ENCODE measurements at places on chromosomes 2 and 18.

DNA sequence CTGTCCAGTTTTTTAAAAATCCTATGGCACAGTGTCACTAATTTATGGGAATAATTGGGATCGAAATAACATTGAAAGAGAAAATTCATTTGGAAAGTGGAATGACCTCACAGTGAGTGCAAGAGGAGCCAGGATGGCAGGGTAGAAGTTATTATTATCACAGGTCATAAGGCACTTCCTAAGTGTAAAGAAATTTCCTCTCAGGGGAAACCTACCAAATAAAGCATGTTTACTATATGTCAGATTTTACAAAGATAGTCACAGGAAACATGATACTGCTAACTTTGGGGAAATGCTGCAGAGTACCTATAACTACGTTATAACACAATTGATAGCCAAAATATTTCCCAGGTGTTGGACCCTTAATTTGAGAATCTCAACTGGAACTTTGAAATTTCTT is 226.3 kb upstream of the SMAD7 start:
- DNase-seq = no peak

- DNase-seq = peak; percentile 45
These were observed 310.4 kb upstream of the SYT4 start for GRCh38 chr18:43587538-43588153.

DNA sequence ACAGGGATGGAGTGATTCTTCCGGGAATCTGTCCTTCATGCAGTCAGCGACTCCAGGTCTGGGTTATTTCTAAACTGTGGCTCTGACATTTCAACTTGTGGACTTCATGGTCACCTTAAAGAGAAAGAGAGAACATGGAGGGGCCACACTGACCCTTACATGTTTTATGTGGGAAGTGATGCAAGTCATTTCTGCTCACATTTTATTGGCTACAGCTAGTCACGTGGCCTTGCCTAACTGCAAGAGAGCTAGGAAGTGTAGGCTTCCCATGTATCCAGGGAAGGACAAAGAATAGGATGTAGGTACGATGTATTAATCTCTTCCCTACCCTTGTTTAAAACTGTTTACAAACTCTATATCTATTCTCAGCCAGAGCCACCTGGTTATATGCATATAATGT is 30.3 kb upstream of the AFTPH start:
- DNase-seq = no peak

- DNase-seq = no peak
These were observed 17.4 kb upstream of the LRATD1 start for GRCh38 chr2:14615121-14615520.

DNA sequence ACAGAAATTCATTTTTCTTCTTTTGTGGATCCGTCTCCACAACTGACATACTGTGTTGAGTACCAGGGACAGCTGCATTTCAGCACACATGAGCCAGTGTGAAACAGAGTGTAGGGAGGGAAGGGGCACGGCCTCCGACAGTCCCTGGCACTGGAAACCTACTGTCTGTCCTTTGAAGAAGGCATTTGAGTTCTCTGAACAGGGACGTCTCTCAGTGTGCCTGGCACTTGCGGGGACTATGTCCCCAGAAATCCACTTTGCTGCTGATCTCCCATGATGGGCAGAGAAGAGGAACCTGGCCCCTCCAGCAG is 48.1 kb downstream of the PLB1 start:
- no peak for DNase-seq

- DNase-seq = no peak
These were observed 18.8 kb upstream of the STAT1 start for GRCh38 chr2:191032588-191033429.

DNA sequence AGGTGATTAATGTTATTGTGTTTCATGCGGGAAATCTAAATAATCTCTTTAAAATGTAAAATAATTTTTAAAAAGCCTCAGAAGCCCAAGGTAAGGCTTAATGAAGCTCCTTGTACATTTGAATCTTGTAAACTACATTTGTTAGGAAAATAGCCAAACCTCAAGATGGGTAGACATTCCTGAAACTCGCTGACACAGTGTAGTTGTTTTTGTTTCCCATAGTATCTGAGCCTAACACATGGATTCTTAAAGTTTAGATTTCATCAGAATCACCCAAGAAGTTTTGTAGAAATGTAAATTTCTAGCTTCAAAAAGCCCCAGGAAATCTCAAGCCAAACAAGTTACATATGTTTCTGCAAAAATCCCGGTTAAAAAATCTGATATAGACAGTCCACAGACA is 1221.1 kb upstream of the ACVR2A start:
- DNase-seq = no peak

DNA sequence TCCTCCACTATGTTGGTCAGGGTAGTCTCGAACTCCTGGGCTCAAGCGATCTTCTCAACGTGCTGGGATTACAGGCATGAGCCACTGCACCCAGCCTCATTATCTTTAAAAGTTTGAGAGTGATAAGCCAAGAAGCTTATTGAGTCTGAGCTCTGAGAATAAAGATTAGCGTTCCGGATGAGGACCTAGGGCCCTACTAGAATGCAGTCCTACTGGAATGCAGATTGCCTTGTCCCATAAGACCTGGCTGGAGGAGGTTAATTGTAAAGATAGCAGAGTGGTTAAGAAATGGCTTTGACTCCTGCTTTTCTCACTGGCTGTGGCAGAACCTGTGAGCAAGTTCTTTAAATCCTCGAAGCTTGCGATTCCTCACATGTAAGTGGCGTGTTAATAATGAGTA is 4.0 kb downstream of the VWA3B start:
- no peak for DNase-seq

GRCh38 chr18:78979056-78979729 is 425 bp upstream of the SALL3 start:
- DNase-seq = no peak

GRCh38 chr2:40452786-40453185 is 896 bp upstream of the SLC8A1 start:
- DNase-seq = no peak

GRCh38 chr2:176364273-176364977 is 95.2 kb downstream of the MTX2 start:
- no peak for DNase-seq

- no peak for DNase-seq
These were observed 4.6 kb upstream of the CLK1 start for GRCh38 chr2:200869014-200869413.

DNA sequence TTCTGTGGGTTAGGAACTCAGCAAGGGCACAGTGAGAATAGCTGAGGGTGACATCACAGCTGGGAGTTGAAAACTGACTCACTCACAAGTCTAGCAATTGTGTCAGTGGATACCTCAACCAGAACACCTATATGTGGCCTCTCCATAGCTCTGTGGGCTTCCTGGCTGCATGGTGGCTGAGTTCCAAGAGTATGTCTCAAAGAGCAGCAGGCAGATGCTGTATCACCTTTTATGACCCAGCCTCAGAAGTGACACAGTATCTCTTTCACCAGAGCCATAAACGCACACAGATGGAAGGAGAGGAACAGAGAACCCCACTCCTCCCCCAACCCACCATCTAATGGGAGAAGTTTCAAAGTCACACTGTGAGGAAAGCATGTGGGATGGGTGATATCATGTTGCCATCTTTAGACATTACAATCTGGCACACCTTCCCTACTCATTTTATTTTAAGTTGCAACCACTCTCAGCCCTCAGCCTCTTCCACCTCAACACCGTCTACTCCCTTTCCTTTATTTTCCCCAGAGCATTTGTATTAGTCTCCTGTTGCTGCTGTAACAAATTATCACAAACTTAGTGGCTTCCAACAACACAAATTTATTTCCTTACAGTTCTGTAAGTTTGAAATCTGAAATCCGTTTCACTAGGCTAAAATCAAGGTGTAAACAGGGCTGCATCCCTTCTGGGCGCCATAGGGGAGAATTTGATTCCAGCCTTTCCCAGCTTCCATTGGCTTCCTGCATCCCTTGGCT is 134.6 kb upstream of the SPATS2L start:
- DNase-seq = no peak

DNA sequence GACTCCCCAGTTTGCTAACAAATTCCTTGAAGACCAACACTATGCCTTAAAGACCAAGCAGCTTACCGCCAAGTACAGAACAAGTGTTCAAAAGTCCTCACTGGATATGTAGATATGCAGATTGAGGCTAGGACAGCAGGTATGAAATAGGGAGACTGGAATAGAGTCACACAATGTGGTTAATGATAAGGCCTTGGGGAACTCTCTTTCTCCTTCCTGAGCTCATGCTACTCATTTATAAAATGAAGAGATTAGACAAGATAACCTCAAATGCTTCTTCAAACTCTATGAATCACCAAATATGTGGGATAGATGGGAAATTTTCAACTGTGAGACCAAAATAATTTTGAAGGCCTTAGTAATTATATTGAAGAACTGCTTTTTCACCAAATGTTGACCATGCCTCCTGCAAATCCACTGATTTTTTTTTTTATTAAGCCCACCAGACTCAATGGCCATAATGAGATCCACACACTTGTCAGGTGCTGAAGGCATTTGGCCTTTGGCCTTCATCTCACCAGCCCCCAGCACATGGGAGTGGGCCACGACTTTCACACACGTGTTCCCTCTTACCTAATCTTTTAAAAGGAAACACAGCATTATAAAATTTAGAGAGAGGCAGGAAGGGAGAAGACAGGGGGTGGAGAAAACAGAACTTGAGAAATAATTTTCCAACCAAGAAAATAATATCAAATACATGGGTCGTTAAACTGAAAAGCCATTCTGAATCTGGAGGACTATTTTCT is 181.5 kb downstream of the EN1 start:
- no peak for DNase-seq

GRCh38 chr2:112821142-112821541 is 15.4 kb downstream of the IL1B start:
- no peak for DNase-seq

DNA sequence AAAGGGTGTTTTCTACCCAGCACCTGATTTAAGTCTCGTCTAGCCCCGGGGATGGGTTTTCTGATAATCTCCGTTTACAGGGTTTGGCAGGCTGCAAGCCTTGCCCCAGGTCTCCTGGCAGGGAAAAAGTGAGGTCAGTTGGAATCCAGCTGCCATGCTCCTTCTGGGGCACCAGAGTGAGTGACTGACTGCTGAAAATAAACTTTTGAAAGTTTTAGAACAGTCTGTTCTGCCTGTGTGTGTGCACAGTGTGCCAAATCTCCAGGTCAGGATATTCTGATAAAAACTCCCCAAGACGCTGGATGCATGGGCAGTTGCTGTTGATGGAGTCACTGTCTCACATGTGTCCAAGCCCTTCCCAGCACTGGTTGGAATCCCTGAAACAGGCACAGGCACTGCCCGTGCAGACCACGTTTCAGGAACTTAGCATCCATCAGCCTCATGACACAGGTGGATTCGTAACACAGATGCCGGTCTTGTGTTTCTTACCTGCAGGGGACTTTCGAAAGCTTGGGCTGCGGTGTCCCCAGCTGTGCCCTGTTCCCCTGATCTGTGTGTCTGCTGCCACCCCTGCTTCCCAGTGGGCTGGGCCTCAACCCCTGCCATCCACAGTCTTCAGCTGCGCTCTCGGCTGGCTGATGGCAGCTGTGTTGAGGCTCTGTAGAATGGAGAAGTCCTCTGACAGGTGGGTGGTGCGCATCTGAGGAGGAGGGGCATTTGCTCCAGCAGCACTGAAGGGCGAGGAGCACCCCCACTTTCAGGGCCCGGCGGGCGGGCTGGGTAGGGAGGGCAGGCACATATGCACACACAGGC is 65.0 kb downstream of the SH3RF3 start:
- DNase-seq = no peak

- no peak for DNase-seq
These were observed 8.9 kb upstream of the PCBP1 start for GRCh38 chr2:70078384-70078783.

GRCh38 chr2:41873102-41874031 is 174.5 kb upstream of the PKDCC start:
- no peak for DNase-seq

DNA sequence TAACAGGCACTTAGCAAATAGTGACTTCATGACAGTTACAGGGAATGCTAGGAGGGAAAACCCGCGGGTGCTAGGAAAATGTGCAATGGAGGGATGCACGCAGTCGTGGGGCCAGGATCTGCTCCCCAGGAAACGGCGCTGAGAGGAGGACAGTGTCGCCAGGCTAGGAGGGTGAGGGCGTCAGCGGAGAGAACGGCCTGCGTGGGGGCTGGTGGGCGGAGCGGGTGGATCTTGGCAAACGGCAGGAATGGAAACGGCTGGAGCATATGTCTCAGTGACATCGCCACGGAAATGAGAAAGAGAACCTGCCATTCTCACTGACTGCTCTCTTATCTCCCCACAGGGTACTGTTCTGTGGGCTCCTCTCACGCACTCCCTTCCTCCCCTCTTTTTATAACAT is 478.5 kb upstream of the ID2 start:
- DNase-seq = no peak

GRCh38 chr2:144194326-144195071 is 325.4 kb downstream of the ZEB2 start:
- DNase-seq = no peak

GRCh38 chr2:137957033-137957432 is 7.2 kb upstream of the HNMT start:
- DNase-seq = no peak

- DNase-seq = no peak
These were observed 140.3 kb downstream of the TRIB2 start for GRCh38 chr2:12856934-12857601.

- DNase-seq = no peak
These were observed 99.4 kb upstream of the RND3 start for GRCh38 chr2:150586858-150587257.

- DNase-seq = no peak
These were observed 1.1 kb upstream of the ATP6V1C2 start for GRCh38 chr2:10720306-10720705.

DNA sequence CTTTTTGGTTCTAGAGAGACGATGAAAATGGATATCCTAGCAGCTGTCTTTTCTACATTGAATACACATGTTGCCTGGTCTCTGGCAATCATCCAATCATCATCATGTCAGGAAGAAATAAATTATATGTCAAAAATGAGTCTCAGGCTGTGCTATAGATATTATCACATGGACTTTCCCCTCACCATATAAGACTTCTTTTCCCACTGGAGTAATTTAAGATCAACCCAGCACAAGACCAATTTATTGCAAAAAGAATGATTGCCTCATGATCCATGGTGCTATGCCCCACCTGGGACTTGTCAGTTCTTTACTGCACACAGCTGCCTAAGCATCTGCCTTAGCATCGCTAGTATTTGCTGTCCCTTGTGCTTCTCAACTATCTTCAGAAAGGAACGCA is 783.7 kb upstream of the TMEFF2 start:
- peak; percentile 78 for DNase-seq

GRCh38 chr2:233766416-233766815 is 6.3 kb downstream of the UGT1A1 start:
- DNase-seq = no peak

GRCh38 chr2:1968988-1969700 is 224.8 kb upstream of the PXDN start:
- no peak for DNase-seq

- DNase-seq = no peak
These were observed 31.7 kb upstream of the ZBTB7C start for GRCh38 chr18:48440924-48441323.

DNA sequence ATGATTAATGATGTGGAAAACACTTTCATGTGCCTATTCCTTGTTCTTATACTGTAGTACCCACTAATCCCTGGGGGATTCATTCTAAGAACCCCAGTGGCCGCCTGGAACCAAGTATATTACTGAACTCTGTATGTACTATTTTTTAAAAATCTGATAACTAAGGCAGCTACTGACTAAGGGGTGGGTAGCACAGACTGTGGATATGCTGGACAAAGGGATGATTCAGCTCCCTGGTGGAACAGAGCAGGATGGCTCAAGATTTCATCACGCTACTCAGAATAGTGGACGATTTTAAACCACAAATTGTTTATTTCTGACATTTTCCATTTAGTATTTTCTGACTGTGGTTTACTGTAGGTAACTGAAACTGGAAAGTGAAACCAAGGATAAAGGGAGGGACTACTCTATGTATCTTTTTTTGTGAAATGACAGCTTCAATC is 41.8 kb upstream of the CDC42EP3 start:
- DNase-seq = no peak

GRCh38 chr2:143463719-143464118 is 334.5 kb downstream of the ARHGAP15 start:
- DNase-seq = no peak
